ENCODE measurements at places on chromosomes 16 and 17. TPM values are rescaled to one million over a fixed set of nuclear protein-coding genes. Genes with fewer than 3 reads are reported as not detected.

DNA sequence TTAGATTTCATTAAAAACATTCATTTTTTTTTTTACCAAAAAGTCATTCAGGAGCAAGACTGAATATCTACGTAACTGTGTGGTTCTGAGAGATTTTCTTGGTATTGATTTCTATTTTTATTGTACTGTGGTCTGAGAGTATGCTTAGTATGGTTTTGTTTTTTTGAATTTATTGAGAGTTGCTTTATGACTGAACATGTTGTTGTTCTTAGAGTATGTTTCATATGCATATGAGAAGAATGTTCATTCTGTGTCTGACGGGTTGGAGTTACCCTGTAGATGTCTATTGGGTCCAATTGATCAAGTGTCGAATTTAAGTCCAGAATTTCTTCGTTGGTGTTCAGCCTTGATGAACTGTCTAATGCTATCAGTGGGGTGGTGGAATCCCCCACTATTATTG lies 306.0 kb upstream of the KCNJ16 start:
- H3K4me1 ChIP-seq: no peaks in the 10 kb centered on the region
- H3K27ac ChIP-seq: no peak overlapping the region

- peak overlapping the region; percentile 23 for H3K27ac ChIP-seq
- H3K27me3 ChIP-seq: no peaks in the 10 kb centered on the region
- H3K4me3 ChIP-seq: no peak overlapping the region
- no peaks in the 10 kb centered on the region for H3K4me1 ChIP-seq
Observed at GRCh38 chr17:75684924-75685323, 17.8 kb downstream of the SAP30BP start.

DNA sequence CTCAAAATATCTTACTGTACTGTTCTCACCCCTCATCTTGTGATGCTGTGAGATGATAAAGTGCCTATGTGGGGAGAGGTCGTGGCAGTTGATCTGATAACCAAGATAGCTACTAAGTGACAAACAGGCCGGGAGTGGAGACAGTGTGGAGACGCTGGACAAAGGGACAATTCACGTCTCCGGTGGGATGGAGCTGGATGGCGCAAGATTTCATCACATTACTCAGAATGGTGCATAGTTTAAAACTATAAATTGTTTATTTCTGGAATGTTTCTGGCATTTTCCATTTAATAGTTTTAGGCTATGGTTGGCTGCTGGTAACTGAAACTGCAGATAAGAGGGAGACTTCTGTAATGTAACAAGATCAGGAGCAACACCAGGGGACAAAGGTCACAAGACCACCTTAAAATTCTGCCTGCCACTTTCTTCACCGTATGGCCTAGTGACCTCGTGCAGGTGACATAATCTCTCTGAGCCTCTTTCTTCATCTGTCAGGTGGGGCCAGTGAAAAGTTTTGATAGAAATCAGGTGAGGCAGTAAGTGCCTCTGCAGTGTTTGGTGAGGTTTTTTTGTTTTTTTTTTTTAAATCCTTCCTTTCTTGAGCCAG lies 54.4 kb upstream of the LGALS9 start:
- no peaks in the 10 kb centered on the region for H3K27me3 ChIP-seq
- H3K4me1 ChIP-seq: peaks cover 6% of the 10 kb centered on the region
- peak; percentile 34 for DNase-seq

GRCh38 chr17:67557052-67557845 lies 160.5 kb upstream of the NOL11 start:
- no peak overlapping the region for H3K4me3 ChIP-seq
- DNase-seq: no peak

DNA sequence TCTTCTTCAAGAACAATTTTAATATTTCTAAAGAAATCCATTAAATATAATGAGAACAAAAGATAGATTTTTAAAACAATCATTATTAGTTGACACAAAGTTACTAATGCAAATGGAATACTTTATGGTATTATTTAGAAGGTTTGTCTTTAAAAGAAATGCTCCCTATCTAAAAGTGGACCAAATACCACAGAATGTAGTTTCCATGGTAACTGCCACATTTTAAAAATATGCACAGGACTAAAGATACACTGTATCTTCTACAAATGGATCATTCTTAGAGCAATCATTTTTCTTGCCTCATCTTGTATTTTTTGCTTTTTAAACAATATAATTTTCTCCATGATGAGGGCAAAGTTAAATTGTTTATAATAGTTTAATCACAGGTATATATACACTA lies 296.0 kb downstream of the CEP112 start:
- no peak overlapping the region for H3K4me3 ChIP-seq
- H3K36me3 ChIP-seq: no peaks in the 10 kb centered on the region
- no peak for DNase-seq

DNA sequence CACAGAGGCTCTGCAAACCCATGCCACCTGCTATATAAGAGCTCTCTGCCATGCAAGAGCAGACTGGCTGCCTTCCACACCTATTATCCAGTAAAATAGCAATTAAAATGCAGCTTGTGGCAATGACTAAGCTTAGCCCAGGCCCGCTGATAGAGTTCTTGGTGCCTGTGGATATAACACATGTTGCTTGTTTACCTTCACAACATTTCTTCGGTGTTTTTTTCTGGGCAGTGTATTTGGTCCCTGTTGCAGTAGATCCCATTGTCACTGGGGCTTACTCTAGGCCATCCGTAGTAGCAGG lies 63.5 kb downstream of the SPECC1 start:
- no peaks in the 10 kb centered on the region for H3K4me1 ChIP-seq
- no peak for DNase-seq
- no peak overlapping the region for H3K27ac ChIP-seq
- H3K36me3 ChIP-seq: no peaks in the 10 kb centered on the region
- no peak overlapping the region for H3K4me3 ChIP-seq
- no peaks in the 10 kb centered on the region for H3K27me3 ChIP-seq

DNA sequence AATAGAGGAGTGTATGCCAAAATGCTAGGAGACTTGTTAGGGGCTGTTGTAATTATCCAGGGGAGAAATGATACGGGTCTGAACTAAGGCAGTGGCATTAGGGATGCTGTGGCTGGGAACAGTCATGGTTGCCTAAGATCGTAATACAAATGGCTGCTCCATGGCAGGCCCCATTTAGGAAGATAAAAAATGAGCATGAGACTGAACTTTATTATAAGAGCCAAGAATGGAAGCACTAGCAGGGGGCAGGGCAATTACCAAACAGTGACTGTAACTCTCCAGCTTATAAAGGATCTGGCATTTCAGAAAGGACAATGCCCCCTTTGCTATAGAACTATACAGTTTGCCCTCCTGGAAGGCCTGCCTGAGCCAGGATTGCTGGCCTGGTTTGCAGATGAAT lies 503.3 kb upstream of the CDH5 start:
- no peaks in the 10 kb centered on the region for H3K27me3 ChIP-seq
- no peak for DNase-seq
- no peak overlapping the region for H3K4me3 ChIP-seq
- H3K27ac ChIP-seq: no peak overlapping the region

GRCh38 chr17:70314506-70314905 lies 145.2 kb downstream of the KCNJ2 start:
- peaks cover 5% of the 10 kb centered on the region for H3K4me1 ChIP-seq
- no peak for DNase-seq
- no peaks in the 10 kb centered on the region for H3K36me3 ChIP-seq
- H3K27me3 ChIP-seq: no peaks in the 10 kb centered on the region

- H3K27ac ChIP-seq: no peak overlapping the region
- no peaks in the 10 kb centered on the region for H3K36me3 ChIP-seq
- H3K4me1 ChIP-seq: no peaks in the 10 kb centered on the region
- H3K27me3 ChIP-seq: no peaks in the 10 kb centered on the region
- no peak overlapping the region for H3K4me3 ChIP-seq
Observed at GRCh38 chr16:14280541-14280940, 209.4 kb downstream of the MRTFB start.

DNA sequence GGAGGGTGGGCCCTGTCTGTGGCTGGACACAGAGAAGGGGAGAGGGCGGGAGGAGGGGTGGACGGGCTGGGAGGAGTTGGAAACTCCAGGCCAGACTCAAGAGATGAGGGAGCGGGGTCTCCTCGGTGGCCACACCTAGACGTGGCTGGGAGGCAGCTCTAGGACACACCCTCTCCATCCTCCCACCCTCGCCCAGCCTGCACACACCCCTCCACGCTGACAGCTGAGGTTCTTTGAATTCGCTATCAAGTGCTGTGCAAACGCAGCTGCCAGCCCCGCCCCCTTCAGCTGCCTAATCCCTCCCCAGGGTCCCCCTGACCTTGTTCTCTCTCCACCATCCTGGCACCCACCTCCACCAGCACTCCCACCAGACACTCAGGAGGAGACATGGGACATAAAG lies 48.7 kb downstream of the DNAH17 start:
- no peak overlapping the region for H3K27ac ChIP-seq
- no peaks in the 10 kb centered on the region for H3K36me3 ChIP-seq
- no peaks in the 10 kb centered on the region for H3K4me1 ChIP-seq
- H3K27me3 ChIP-seq: no peaks in the 10 kb centered on the region
- peak; percentile 26 for DNase-seq
- no peak overlapping the region for H3K4me3 ChIP-seq

The DHX8 gene
- 41.2 TPM for total RNA-seq

The CTRB2 gene
- total RNA-seq: 14.6 TPM

The CCL17 gene
- 3.1 TPM for total RNA-seq

The SMIM5 gene
- total RNA-seq: 5.5 TPM

The ACSM2B gene
- total RNA-seq: 0.43 TPM

The LRRC46 gene
- total RNA-seq: 9.6 TPM
